ENCODE measurements at places on chromosomes 1 and 21.
A peak's percentile ranks its signal among the peaks of the same experiment; 100 is the strongest.

DNA sequence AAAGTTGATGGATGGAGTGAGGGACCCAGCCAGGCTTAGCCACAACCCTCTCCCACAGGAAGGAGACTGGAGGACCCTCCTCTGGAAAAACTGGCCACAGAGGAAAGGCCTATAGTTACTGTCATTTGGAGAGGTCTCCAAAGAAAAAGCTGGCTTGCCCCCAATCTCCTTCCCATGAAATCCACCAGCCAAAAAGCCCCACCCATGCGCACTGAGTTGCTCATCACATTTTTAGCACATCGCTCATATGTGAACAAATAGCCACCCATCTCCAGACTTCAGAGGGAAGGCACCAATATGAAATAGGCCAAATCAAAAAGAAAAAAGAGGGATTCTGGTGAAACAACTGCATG lies 36.9 kb upstream of the QSOX1 start:
- DNase-seq = no peak

DNA sequence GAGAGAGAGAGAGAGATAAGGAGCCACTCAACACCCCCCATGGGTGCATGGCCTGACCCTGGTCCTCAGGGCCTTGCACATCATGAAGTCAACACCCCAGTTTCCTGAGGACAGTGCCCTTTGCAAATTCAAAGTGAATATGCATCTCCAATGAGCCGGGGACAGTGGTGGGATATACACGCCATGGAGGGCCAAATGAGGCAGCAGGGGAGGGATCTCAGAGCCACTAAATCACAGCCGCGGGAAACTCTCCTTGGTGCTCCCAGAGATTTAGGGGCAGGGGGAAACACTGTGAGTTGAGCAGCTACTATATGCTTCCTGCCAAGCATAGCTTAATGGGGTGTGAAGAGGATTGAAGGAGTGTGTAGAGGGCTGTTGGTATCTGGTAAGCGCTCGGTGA lies 35.5 kb downstream of the MATN1 start:
- no peak for DNase-seq

GRCh38 chr1:38608202-38608864 lies 251.2 kb downstream of the RRAGC start:
- no peak for DNase-seq

DNA sequence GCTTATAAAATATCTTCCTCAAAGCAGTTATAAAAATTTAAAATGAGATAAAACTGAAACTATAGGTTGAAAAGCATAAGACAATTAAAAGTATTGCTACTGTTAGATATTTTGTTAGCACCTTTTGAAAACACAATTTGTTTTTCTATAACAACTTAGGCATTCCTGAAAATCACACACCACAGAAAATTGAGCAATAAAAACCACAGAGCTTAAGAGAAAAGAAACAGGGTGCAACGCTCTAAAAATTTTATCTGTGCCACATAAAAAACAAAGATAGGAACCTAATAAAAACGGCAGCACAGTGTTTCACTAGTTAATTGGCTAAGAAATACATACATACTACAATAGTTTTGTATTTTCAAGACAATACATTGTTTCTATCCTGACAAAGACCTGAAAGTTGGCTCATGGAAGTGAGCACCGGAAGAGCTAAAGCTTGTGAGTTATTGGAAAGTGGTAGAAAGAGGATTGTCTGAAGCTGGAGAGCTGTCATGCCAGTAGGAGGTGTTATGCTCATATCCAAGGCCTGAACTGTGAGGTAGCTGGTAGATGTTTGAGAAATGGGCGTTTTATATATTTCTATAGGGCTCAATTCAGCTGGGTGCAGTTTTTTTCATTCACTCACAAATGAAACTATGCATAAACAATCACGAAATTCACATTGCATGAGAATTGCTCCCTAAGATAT lies 45.8 kb downstream of the RGS7 start:
- no peak for DNase-seq

GRCh38 chr1:177441281-177441680 lies 270.5 kb downstream of the BRINP2 start:
- DNase-seq = no peak

DNA sequence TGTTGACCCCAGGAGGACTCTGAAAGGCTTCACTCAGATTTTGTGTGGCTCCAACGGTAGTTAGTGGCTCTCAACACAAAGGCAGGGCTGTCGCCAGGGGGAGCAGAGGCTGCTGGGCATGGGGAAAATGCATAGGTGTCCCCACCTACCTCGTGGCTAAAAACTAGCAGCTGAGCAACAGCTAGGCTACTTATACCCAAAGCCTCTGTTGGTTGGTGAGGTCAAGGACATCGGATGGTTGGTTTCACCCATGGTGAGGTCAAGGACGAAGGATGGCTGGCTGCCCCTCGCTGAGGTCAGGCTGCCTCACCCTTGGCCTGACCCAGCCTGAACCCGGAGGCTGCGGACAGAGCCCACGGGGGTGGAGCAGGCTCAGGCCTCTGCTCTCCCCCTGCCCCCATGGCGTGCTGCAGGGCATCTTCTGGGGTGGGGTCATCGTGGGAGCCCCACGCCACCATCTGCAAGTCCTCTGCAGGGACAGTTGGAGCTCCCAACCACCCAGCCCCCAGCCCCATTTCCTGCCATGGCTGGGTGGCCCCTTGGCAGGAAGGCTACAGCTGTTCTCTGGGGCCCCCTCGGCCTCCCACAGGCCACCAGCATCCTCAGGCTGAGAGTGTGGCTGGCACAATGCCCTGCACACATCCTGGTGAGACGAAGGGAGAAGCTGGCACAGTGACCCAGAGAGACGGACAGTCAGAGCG lies 8.5 kb upstream of the GNB1 start:
- no peak for DNase-seq

DNA sequence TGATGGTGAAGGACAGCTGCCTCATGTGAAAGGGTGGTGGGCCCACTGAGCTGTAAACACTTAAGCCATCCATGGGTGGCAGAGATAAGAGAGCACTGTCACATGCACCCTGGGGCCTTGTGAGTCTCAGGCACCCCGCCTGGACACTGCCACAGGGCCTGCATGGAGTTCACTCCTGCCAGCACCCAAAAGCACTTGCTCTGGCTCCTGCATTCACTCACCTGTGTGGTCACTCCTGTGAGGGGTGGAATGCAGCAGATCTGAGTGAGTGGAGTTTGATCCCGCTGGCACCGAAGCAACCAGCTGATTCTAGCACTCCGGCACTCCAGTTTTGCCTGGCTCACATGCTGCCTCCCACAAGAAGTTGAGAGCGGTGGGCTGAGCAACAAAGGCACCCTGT lies 1142.1 kb upstream of the PRMT6 start:
- peak; percentile 79 for DNase-seq

DNA sequence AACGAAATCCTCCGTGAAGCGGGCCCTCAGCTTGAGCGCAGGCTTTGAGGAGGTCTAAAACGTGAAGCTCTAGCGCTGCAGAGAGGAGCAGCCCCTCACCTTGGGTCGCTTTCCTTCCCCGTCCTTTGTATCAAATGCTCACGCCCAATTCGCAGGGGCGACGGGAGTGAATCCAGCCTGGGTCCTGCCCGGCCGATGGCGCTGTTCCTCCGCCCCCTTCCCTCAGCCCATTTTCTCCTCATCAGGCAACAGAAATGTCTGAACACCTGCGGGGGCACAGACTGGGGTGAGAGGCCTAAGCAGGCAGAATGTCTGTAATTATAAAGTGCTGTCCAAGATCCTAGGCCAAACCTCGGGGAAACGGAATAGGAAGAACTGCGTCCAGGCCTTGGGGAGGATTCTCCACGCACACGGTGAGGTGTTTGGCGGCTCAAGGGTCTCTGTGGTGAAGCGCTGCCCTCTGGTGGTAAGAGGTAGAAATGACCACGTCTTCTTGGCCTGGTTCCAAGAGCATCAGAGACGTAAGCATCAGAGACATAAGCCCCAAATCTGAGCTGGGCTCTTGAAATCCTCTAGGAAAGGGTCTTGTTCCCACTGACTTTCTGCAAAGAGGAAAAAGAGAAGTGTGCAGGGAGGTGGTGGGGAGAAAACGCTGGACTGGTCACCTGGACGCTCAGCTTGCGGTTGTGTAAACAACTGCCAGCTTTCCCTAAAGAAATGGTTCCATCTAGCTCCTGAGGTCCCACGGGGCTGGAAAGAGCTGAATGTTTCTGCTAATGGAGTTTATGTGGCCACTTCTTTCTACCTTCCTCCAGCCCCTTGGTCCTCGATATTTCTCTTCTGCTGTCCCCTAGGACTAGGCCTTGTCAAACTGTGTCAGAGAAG lies 92.1 kb upstream of the CD53 start:
- peak; percentile 61 for DNase-seq

- DNase-seq = no peak
These were observed 16.9 kb downstream of the LRRC8C start for GRCh38 chr1:89649783-89650182.

DNA sequence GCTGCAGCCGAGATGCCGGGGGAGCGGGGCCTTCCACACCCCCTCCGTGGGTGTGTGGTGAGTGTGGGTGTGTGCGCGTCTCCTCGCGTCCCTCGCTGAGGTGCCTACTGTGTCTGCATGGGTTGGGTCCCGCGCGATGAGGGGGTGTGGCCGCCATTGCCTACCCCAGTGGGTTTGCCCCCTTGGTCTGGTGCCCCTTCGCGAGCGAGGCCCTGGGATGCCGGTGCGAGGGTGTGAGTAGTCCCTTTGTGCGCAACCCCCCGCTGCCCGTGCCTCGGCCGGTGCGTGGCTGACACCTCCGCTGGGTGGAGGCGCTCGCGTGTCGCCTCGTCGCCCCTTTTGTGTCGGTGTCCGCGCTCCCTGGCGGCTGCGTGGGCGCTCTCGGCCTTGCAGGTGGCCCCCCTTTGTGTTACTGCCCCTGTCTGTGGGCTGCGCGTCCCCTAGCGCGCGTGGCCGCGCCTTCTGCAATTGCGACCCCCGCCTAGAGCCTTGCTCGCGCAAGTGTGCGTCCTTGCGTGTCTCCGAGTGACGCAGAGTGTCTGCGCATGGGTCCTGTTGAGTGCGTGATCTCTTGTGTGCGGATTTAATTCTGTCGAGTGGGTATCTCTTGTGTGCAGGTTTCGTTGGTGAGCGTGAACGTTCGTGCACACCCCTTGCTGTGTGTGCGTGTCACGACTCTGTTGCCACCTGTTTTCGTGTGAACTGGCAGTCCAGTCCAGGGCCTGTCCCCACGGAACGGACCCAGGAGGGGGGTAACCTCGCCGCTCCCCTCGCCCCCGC lies 553 bp downstream of the TTC3 start:
- no peak for DNase-seq

- no peak for DNase-seq
These were observed 10.6 kb downstream of the KIAA0319L start for GRCh38 chr1:35546614-35547013.

DNA sequence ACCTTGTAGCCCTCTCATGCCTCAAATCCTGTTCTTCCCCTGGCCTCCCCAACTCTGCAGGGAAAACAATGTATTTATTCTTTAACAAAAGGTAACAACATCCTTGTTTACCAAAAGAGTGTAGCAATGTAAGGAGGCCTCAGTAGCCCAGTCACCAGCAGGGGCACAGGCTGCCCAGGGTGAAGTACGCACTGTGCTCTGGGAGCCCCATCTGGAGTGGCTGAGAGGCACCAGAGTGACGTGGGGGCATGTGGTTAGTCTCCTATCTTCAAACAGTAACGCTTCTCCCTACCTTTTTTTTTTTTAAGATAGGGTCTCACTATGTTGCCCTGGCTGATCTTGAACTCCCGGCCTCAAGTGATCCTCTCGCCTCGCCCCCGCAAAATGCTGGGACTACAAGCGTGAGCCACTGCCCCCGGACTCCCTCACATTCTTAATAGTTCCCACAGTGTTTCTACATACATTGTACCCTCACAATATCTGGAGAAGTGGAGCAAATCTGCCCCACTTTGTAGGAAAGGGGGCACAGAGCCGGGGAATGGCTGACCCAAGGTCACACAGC lies 51.3 kb upstream of the ECE1 start:
- DNase-seq = no peak

DNA sequence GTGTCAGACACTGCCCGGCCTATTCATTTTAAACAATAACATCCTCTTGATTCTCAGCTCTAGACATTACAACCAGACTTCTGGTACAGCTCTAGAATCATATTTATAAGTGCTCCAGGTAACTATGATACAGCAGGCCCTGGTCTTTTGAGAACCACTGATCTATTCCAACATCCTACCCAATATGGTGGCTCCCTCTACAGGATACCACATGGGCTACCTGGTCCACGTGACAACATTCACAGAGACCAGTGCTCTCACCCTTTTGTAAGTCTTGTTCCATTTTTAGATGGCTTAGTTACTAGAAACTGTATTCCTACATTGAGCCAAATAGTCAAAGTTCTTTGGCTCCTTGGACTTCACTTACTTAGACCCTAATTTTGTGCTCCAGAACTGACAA lies 102.9 kb downstream of the PTPN14 start:
- DNase-seq = no peak

- DNase-seq = no peak
These were observed 71.3 kb upstream of the BEND5 start for GRCh38 chr1:48848035-48848434.

- DNase-seq = no peak
These were observed 166.0 kb downstream of the EDEM3 start for GRCh38 chr1:184588701-184589100.

GRCh38 chr1:162697140-162697895 lies 65.1 kb downstream of the DDR2 start:
- DNase-seq = no peak

- no peak for DNase-seq
These were observed 49.7 kb downstream of the NMNAT2 start for GRCh38 chr1:183368213-183369108.

- DNase-seq = no peak
These were observed 38.0 kb upstream of the RASAL2 start for GRCh38 chr1:178055779-178056471.

All from NCI-H1092 (cell line).